ENCODE measurements at places on chromosomes 1 and 21.

DNA sequence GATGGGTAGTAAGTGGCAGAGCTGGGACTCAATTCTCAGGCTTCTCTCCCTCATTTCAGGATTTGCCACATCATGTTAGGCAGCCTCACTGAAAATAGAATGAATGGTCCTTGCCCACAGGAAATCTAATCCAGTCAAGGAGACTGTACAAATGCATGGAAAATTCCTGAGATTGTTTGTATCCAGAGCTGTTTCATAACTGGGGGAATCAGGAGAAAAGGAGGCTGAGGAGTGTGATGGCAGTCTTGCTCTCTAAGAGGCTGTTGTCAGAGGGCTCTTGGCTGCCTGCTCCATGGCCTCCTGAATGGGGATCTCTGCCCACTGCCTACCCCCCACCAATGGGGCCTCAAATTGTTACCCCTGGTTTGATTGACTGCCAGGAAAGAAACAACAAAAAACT, 141.9 kb upstream of the TNR start:
- DNase-seq = no peak

- DNase-seq = no peak
These were observed 395.5 kb downstream of the USP25 start for GRCh38 chr21:16125274-16125673.

- no peak for DNase-seq
These were observed 250.5 kb upstream of the PKN2 start for GRCh38 chr1:88433556-88433955.

GRCh38 chr1:237197470-237198425, 155.8 kb downstream of the RYR2 start:
- no peak for DNase-seq

GRCh38 chr1:116252785-116253184, 120.3 kb upstream of the ATP1A1 start:
- peak; percentile 30 for DNase-seq

DNA sequence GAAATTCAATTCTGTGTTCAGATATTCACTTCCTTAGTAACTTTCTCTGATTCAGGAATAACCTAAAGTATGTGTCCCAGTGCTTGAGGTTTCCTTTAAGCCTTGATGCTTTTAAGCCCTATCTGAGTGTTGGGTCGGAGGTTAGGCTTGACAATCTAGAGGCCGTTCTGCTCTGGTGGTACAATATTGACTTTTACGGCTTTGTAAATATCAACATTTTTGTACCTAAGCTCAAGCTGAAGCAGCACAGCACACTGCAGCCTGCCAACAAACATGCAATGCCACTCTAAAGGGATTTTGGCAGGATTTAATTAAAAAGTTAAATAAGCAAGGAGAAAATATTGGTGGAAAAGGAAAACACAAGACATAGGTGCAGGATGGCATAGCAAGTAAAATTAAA, 279.2 kb downstream of the NEGR1 start:
- no peak for DNase-seq

- DNase-seq = no peak
These were observed 3.2 kb downstream of the S100A9 start for GRCh38 chr1:153360592-153361479.

DNA sequence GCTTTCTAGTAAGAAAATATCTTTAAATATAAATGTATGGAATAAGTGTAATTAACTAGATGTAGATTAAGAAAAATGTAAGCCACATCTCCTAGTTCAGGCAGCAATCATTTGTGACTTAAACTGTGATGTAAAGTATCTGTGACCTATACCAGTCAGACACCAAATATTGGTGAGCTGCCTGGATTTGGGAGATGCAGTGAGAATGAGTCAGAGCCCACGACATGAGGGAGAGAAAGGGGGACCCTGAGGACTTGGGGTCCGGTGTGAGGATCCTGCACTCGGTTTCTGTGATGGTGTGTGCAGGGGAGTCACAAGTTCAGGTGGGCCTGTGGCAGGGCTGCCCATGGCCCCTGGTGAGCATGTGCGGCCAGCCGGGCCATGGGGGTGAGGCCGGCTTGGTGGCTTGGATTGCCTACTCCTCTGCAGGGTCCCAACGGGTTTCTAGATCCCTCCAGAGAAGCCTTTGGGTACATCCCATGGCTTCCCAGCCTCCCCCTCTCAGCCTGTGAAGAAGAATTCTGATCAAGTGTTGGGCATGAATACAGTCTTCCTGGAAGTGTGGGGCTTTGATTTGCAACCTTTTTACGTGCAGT, 19.0 kb upstream of the ABCG1 start:
- no peak for DNase-seq

- DNase-seq = no peak
These were observed 12.8 kb downstream of the DIP2A start for GRCh38 chr21:46471514-46471913.

GRCh38 chr1:71294178-71294577, 213.3 kb upstream of the ZRANB2 start:
- DNase-seq = no peak

GRCh38 chr1:111290630-111291029, at the start of gene CHIA:
Gene CHIA (plus strand): TSS chr1:111290851. CDS start chr1:111310468, 19,617 bp downstream.
- DNase-seq = peak; percentile 84

DNA sequence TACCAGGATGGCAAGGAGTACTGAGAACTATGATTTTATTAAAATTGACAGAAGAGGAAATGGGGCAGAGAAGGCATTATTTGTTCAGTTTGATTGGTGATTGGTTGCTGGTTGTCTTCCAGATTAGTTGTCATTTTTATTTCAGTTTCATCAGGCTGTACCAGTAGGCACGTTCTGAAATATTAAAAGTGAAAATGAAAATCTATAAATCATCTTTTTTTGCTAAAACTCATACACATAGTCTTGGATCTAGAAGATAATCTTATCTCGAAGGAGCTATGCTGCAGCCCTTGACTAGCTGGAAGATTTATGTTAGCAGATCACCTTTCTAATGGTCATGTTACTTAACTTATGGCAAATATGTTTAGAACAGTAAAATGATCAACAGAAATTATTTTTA, 29.0 kb downstream of the NEK7 start:
- no peak for DNase-seq

DNA sequence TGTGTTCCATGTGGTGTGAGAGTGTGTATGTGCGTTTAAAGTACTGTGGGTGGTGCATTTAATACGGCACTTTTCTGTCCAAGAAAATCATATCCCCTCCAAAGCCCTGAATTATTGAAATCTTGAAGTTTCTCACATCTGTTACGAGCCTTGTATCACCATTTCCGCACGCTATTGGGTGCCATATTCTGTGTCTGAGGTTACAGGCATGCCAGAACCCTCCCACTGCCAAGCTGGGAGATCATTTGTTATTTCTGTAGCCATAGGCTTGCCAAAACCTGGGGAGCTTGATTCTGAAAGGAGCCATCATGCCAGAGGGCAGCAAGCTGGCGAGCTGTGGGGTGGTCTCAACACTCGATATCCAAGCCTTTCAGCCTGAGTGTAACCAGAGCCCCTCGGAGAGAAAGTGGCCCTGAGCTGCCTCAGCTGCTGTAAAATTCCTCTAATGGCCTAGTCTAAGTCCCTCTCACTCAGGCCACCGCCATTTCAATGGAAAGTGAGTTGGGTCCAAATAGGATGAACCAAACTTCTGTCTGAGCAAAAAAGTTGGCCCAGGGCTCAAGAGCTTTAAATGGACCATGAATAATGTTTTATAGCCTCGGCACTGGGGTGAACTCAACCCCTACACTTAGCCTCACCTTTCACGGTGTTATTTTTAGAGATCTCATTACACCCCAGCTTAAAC, 298.4 kb upstream of the DUSP10 start:
- DNase-seq = no peak

- DNase-seq = no peak
These were observed 32.2 kb downstream of the PADI6 start for GRCh38 chr1:17404034-17404684.

DNA sequence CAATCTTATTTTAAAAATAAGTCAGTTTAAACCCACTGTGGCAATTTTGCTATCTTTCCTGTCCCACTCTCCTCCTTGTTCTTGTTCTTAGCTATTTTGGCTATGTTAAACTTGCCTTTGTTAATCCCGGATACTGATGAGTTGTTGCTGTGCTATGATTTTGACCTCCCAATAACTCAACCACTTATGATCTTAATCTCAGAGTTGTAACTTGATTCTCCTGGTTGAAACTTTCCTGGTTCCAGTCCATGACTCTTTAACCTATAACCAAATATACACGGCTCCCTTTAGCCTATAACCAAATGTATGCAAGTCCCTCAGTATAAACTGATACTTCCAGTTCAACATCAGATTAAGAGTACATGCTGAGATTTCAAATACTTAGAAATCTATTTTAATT, 15.6 kb upstream of the ACADM start:
- no peak for DNase-seq

All from NCI-H2171 (cell line).